ENCODE measurements at places on chromosomes 5 and 9.
A peak's percentile ranks its signal among the peaks of the same experiment; 100 is the strongest.

DNA sequence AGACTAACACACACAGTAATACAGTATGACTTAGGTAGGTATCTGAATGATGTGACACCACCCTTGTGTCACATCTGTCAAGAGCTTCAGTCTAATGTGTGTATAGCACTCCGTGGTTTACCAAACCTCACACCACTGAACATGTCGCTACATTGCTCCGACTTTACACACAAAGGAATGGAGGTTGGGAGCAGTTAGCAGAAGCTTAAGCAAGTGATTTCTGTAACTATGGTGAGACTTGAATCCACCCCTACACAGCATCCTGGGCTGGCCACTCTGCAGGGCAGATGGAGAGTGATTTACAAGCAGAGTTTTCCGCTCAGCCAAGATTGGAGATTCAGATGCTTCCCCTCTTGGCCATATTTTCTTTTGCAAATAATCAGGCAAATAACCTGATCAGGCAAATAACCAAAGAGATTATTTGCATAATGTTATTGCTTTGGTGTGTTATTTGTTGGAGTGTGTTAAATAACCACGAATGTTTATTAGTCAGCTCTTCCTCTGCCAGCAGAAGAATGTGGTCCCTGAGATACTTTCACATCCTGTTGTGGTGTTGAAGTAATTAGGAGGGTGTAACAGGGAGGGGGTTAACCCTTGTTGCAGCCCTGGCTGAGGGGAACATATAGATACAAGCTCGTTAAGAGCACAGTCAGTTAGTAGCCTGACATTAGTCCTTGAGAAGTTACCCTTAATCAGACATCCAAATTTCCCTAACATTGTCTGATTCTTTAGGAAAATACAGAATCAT, 92.8 kb downstream of the SNX18 start:
- DNase-seq = no peak

DNA sequence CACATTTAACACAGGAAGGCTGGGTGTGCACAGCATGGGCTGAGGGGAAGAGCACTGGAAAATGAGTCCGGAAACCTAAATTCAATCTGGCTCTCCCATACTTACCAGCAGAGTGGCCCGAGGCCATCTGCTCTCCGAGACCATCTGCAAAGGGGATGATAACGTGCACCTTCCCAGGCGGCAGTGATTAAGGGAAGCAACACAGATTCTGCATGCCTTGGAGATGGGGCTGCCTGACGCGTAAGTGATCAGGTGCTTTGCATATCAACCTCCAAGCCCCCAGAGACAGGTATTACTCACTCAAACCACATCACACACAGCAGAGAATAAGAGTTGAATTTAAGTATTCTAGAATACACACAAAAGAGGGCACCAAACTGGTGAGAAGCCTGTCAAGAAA, 9.1 kb downstream of the EPB41L4B start:
- DNase-seq = peak; percentile 44

DNA sequence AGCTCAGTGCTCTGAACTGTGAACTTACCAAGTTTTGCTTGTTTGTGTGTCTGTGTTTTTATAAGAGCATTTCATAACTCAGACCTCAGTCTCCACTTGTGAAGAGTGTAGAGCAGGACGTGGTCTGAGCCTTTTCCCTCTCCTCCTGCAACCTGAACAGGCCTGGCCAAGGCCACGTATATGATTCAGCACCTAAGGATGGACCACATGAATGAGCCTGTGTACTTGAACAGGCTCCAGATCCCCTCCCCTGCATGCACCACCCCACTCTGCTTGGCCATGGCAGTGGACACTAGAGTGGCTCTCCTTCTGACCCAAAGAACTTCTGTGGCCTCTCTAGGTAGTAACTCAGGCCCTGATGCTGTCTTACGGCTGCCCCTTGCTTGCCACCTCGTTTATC, 125.9 kb upstream of the FSTL4 start:
- DNase-seq = no peak

DNA sequence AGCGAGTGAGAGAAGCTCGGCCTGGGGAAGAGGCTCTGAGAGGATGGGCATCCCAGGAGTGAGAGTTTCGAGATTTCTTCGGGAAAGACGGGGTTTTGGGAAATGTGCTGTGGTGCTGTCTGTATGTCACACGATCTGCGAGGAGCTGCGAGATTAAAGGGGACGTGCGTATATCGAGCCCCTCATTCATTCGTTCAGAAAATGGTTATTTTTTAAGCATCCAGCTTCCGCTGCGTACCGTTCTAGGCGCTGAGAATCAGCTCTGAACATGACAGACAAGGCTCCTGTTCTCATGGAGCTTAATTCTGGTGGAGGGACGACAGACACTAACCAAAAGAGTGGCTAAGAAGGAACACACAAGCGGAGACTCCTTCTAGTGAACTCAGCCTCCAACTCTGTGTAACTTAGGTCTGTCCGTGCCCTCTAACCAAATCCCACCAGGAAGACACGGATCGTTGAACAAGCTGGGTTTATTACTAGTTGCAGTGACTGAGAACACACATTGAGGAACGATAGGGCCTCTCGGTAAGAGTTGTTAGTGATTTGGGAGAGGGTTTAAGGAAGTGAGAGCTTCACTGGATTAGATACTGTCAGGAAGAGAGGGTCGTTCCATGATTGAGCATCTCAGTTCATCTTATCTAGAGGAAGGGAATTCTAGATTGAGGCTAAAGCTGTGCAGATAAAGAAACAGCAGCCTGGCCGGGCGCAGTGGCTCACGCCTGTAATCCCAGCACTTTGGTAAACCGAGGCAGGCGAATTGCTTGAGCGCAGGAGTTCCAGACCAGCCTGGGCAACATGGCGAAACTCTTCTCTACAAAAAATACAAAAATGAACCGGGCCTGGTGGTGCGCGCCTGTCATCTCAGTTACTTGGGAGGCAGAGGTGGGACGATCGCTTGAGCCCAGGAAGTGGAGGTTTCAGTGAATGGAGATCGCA, 1.0 kb upstream of the FBXW11 start:
- DNase-seq = no peak

- DNase-seq = no peak
Measured at GRCh38 chr5:75510417-75510835, 1.0 kb downstream of the CERT1 start.

GRCh38 chr5:92890841-92891244, 690.2 kb downstream of the NR2F1-AS1 start:
- no peak for DNase-seq

DNA sequence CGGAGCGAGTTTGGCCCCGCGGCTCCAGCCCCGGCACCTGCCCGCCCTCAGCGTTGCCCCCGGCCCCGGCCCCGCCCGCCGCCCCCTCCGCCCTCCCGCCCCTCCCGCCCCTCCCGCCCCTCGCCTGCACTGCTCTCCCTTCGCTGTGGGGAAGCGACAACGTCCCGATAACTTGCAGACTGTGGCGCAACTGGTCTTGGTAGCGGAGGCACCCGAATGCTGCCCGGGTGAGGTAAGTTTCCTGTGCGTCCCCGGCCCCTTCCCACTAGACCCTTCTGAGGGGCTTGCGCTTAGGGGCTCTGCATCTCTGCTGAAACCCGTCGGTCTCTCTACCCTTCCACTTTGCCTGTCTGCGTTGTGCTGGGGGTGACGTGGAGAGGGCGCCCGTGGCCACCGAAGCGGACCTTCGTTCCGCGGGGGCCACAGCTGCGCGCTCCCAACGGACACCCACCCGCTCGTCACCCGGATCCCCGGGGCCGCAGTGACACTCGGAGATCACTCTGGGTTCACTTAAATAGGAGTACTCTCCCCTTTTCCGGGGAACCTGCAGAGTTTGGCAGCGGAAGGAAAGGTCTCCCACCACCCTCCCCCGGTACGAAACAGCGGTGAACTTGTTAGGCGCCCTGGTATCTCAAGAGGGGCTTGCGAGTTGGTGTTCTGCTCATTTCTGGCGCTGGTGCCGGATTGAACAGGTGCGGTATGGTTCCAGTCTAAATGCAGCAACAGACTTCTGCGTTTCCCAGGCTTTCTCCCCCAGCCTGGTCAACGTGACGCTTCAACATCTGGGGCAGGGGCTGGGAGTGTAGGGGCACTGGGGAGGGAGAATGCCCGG, 707 bp downstream of the PIP5K1B start:
- no peak for DNase-seq

DNA sequence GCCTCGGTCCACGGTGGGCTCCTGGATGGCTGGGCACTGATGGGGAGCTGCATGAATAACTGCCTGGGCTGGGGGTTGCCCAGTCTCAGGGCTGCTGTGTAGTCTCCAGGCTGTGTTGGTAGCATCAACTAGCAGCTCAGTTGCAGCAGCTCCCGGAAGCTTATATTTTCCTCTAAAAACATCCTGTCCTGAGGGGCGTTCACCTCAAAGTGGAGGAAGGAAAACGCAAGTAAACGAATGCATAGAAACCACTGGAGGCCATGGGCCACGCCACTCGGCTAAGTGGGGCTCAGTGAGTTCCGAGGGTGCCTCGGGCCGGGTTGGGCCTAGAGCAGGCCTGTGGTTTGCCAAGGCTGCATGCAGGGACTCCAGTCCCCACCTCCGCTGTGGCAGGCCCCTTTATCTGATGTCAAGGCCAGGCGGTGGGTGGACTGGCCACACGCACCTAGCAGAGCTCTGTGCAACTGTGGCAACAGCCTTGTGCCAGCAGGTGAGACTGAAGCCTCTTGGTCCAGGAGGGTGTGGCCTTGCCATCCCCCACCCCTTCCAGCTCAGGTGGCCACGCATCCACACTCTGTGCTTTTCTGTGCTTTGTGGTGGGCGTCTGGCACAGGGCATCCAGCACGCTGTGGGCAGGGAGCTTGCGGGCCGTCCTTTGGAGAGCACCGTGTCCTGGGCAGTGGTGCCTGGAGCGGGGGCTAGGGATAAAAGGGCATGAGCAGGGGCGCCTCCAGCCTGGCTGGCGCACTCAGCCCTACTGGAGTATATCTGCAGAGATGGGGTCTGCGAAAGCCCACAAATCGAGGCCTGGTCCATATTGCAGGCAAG, 15.1 kb downstream of the TCF7 start:
- DNase-seq = no peak

- no peak for DNase-seq
Measured at GRCh38 chr5:20514145-20514544, 526.1 kb upstream of the CDH18 start.

DNA sequence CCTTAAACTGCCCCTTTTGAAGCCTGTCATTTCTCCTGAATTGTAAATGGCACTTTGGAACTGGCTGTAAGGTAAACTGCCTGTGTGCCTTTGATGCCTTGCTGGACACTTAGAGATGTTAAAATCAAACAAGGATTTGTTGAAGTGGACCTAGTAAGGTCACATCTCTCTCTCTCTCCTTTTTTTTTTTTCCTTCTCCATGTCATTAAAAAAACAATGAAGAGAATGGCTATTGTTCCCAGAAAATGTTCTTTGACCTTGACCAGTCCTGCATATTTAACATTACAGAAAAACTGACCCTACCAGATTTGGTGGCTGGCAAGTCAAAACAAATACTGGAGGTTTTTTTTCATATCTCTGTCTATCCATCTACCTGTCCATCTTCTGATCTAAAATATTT, 2.9 kb upstream of the DAB2 start:
- no peak for DNase-seq

- DNase-seq = no peak
Measured at GRCh38 chr5:176748967-176749935, 61.1 kb upstream of the UNC5A start.

DNA sequence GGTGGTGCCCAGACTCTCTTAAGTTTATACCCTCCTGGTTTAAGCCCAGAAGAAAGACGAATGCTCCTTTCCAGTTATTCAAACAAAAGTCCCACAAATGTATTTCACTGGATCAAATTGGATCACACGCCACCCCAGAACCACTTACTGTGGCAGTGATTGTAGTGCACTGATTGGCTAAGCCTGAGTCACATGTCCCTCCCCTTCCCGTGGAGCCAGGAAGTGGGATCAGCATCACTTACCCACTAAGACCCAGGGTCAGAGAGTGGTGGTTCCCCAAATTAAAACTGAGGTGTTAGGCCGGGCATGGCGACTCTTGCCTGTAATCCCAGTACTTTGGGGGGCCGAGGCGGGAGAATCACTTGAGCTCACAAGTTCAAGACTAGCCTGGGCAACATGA, 29.5 kb upstream of the CCDC180 start:
- DNase-seq = no peak

GRCh38 chr5:34001241-34001841, 6.5 kb downstream of the AMACR start:
- peak; percentile 90 for DNase-seq

- DNase-seq = peak; percentile 64
Measured at GRCh38 chr5:122515709-122516431, 203.8 kb downstream of the SNCAIP start.

DNA sequence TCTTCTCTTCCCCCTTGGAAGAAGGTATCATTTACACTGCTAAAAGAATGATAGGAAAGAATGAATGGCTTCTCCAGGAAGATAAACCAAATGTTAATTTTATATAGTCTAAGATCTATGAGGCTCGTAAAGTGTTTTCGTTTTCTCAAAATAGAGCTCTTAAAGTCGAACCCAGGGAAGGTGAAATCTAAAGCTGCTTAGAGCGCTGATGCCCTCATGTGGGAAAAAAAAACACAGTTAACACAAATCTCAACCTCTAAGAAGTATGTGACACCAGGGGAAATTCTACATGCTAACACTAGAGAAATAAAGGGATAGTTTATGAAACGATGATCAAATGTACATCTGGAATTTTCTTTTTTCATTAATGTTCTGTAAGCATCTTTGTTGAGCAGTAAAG, 257.9 kb downstream of the RASEF start:
- no peak for DNase-seq

- no peak for DNase-seq
Measured at GRCh38 chr5:140222416-140222815, 47.4 kb downstream of the CYSTM1 start.

DNA sequence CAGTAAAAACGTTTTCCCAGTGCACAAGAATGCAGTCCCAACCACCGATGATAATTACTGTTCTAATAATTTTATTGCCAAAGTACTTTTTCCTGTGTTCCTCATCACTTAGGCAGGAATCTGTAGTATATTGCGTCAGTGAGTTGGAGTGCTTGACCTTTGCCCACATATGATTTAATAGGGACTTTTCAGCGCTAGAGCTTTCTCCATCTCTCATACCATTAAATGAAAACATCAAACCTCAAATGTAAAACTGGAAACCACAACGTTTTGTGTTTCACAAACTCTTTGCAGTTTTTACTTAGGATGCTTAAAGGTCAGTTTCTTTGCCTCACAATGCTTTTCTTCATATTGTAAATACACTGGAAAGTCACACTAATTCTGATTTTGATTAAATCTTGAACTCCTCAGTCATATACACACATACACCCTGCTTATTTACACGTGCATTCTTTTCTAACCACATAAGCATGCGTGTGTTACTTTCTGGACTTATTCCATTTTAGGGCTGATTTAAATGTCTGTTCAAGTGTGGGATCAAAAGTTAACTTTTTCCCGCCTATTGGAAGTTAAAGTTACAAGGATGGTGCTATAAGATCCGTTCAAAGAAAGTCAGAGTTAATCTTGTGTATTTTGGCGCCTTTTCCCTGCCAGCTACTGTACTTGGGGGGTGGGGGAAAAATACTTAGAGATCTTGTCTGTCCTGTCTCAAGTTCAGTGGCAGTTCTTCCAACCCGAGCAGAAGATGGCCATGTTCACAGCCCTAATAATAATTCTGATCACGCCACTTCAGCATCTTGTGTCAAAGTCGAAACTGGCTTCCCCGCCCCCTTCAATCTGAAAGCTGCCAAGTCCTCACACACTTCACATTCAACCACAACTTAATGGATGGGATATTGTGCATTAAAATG, 6.6 kb upstream of the NFIB start:
- no peak for DNase-seq

- DNase-seq = no peak
Measured at GRCh38 chr5:148708854-148709253, 54.5 kb upstream of the HTR4 start.

- DNase-seq = no peak
Measured at GRCh38 chr5:55533521-55534435, 986 bp downstream of the PLPP1 start.

GRCh38 chr9:115599898-115600297, 481.9 kb upstream of the TNC start:
- DNase-seq = no peak
